ENCODE measurements at places on chromosomes 1 and 21.

GRCh38 chr1:24465638-24466037 lies 37.0 kb upstream of the RCAN3 start:
- no peak for DNase-seq

GRCh38 chr21:23624281-23624680 lies 1983.0 kb downstream of the MRPL39 start:
- DNase-seq: no peak

DNA sequence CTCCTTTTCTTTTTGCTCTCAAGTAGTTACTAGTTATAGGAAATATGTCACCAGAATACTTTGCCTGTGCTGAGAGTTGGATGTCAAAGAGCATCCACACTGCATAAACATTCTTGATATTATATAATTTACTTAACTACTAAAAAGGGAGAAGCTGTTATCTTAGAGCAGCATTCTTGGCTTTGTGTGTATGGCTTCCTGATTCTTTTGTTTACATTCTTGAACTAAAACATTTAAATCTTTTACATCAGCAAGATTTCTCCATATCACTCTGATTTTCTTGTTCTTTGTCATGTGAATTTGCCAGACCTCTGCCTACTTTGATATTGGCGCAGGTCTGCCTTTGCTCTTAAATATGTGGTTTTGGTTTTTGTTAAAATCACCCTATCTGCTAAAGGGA lies 48.8 kb downstream of the SUCO start:
- no peak for DNase-seq

DNA sequence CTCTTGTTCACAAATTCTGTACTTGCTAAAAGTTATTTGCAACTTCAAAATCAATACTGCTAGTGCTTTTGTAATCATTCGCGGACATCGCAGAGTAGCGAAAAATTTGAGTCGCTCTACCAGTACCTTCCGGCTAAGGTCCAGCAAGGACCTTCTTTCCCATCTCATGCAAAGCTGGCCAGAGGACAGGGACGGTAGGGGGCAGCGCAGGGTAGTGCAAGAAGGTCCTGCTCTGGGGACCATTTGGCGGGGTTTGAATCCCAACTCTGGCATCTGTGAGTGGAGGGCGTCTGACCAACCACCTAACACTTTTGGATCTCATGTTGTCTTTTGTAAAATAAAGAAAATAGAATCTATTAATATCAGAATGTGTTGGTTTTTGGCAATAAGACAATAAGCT lies 258.3 kb downstream of the SPATA17 start:
- no peak for DNase-seq

DNA sequence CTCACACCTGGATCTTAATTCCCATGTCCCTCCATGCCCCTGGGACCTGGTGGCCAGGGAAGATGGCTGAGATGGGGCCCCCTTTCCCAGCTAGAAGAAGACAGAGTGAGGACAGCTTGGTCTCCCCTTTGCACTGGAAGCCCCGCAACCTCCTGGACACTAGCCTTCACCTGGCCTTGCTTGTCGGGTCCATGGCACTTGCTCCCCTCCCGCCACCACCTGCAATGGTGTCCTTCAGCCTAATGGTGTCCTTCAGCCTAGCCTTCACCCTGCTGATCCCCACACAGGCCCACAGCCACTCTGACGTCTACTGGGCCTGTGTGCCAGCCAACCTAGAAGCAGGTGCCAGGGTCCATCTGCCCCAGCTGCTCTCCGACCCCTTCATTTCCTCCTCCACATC lies 45.9 kb upstream of the EDN2 start:
- no peak for DNase-seq

GRCh38 chr1:65198096-65198495 lies 50.1 kb downstream of the AK4 start:
- DNase-seq: no peak

GRCh38 chr1:18323259-18323658 lies 157.5 kb upstream of the KLHDC7A start:
- DNase-seq: no peak
